Lung microvascular endothelial cell (primary cell): ENCODE measurements at places on chromosomes 5 and 9.
A peak's percentile ranks its signal among the peaks of the same experiment; 100 is the strongest.

GRCh38 chr9:69090946-69091345, 55.4 kb downstream of the FXN start:
- DNase-seq, result peak; percentile 38

- DNase-seq, result no peak
These were observed 415.2 kb downstream of the DNAH5 start for GRCh38 chr5:13529300-13529699.

DNA sequence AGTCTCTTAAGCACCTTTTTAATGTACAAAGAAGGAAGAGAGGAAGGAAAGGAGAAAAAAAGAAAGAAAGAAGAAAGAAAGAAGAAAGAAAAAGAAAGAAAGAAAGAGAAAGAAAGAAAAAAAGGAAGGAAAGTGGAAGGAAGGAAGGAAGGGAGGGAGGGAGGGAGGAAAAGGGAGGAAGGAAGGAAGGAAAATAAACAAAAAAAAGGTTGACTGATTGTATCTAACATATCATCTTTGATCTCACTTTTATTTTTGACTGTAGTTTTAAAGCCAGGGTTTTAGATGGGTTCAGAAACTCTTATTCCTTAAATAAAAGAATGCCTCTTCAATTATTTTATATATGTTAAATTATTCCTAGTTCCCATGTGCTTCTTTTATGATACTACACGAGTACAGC, 794.5 kb downstream of the CDH12 start:
- DNase-seq, result no peak

GRCh38 chr5:57495285-57496086, 12.9 kb upstream of the ACTBL2 start:
- peak; percentile 50 for DNase-seq

GRCh38 chr5:159963935-159964334, 45.0 kb upstream of the TTC1 start:
- no peak for DNase-seq

DNA sequence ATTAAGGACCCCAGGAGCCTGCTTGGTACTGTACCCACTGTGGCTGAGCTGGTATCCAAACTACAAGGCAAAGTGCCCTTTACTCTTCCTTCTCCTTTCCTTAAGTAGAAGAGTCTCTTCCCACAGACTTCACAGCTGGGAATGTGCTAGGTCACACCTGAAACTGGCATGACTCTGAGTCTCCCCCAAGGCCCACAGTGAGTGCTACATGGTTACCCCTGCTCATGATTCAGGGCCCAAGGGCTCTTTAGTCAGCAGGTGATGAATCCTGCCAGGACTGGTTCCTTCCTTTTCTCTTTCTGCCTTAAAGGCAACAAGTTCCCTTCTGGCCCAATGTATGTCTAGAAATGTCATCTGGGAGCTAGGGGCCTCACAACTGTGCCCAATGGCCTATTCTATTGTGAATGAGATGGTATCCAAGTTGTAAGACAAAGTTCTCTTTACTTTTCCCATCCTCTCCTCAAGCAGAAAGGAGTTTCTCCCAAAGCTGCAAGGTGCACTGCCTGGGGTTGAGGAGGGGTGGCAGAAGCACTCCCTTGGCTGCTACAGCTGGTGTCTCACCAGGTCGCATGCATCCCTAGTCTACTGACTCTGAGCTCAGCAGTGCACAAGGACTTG, 134.4 kb downstream of the TMEM38B start:
- DNase-seq, result no peak

GRCh38 chr5:170173227-170173626, 59.6 kb upstream of the C5orf58 start:
- no peak for DNase-seq

DNA sequence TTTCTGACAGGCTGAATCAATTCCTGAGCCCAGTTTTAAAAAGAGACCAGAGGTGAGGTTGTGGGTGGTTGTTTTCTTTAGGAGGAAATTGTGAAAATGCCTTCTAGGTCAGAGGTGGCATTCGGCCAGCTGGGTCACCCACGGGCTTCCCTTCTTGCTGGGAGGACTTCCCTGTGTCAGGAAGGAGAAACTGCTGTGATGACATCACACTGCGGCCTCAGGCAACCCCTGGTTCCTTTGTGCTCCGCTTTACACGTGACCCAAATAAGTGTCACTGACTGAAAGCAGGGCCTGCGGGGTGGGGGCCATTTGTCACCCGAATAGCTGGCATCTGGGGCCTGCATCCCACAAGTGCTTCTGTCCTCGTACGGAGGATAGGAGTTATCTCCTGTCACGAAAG, 39.7 kb downstream of the FABP6 start:
- peak; percentile 91 for DNase-seq

- no peak for DNase-seq
These were observed 142.8 kb upstream of the STK32A start for GRCh38 chr5:147092044-147092443.

GRCh38 chr5:71711610-71712009, 7.5 kb upstream of the CARTPT start:
- no peak for DNase-seq

DNA sequence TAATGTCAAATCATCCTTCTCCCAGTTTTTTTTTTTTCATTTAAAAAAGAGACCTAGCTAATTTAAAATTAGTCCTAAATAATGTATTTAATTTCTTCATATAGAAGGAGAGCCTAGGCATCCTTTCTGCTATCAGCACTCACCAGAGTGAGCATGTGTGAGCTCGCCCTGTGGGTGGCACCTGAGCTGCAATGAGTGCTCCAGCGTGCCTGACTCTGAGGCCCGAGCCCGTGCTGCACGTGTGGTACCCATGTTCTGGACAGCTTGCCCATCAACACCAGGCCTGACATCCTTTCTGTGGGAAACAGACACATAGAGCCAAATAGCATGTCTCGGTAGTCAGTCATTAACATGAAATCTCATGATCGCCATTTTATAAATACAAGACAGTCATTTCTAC, 381.4 kb downstream of the DTWD2 start:
- no peak for DNase-seq

DNA sequence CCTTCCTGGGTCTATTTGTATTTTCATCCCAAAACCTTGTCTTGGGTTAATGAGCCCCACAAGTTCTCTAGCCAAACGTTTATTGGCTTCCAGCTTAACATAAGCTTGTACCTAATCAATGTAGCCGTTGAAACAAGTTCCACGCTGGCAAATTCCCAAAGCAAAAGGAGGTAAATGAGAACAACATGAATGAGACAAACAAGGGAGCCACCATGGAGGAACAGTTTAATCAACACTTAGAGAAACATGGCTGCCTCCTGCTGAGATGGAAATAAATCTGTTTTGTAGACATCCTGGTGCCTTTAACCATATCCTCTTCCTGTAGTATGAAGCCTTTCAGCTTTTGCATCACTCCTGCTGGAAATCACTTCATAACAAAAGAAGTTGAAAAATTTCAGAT, 166.6 kb upstream of the NFIB start:
- DNase-seq, result no peak

DNA sequence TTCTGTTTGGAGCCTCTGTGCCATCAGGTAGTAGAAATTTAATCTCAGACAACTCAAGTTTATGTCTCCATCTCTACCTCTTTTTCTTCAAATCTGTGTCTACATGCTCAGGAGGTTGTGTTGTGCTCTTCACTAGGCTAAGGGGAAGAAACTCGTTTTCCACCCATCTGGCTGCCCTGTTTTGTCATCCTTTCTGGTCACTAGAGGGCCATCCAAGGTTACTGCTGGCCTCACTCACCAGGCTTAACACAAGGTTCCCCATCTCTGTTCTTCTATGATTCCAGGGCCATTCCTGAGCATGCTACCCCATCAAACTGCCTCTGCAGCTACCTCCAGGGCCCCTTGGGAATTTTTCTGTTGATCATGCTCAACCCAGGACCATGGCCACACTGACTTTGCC, 213.3 kb upstream of the FBXL7 start:
- peak; percentile 72 for DNase-seq

- DNase-seq, result no peak
These were observed 120.4 kb upstream of the RETREG1 start for GRCh38 chr5:16737209-16737608.

DNA sequence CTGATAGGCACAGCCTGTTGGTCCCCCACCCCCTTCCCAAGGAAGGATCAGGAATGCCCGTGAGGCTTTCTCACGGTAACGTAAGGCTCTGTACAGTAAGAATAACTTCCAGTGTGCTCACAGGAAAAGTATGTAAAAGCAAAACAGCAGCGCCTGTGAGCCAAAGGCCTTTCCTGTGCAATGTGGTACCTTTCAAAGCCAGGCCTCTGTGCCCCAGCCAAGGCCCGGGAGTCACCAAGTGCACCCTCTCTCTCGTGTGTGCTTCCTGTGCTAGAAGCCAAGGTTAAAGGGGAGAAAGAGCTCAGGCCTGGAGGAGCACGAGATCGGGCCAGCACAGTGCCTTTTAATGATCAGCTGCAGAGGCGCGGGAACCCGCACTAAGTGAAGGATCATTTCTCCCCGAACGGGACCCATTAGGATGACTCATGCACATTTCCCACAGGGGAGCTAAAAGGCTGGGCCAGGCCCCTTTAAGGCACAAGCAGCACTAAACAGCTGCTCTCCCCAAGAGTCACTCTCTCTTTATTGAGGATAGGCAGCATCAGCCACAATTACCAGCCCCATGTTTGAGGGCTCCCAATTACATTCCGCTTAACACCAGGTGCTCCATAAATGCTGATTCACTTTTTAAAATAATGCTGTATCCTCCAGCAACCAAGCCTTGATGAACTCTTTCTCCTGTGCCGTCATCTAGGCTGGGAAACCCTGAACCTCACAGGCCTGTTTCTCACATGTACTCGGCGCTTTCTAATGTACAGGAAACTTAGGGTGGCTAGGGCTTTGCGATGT, 42.8 kb downstream of the SHB start:
- DNase-seq, result peak; percentile 91

DNA sequence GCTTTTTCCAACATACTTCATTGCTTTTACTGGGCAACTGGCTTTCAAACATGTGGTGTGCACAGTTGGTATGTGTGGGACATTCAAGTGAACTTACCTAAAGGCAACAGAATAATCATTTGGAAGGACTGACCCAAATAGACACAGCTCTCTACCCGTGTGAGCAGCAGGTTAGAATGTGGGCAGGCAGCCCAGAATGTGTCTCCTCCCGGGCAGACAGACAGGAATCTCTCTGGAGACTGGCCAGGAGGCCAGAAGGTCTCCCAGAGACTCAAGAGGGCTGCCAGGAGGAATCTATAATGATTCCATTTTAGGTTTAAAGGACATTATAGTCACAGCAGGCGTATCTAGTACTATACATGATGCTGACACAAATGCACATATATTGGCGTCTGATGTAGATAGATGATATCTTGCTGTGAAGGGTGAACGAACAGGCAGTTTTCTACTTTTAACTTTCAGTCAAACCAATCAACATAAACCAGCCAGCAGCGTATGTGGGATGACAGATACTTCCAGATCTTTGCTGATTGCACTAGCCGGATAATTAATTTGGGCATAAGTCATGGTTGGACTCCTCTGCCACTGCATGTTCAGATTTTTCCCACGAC, 297.4 kb upstream of the ZNF608 start:
- DNase-seq, result peak; percentile 95

GRCh38 chr5:67289763-67290521, 93.3 kb upstream of the CD180 start:
- DNase-seq, result no peak

- no peak for DNase-seq
These were observed 2.8 kb downstream of the JAKMIP2 start for GRCh38 chr5:147779694-147780093.

- DNase-seq, result no peak
These were observed 764 bp upstream of the VDAC1 start for GRCh38 chr5:134005417-134006061.

DNA sequence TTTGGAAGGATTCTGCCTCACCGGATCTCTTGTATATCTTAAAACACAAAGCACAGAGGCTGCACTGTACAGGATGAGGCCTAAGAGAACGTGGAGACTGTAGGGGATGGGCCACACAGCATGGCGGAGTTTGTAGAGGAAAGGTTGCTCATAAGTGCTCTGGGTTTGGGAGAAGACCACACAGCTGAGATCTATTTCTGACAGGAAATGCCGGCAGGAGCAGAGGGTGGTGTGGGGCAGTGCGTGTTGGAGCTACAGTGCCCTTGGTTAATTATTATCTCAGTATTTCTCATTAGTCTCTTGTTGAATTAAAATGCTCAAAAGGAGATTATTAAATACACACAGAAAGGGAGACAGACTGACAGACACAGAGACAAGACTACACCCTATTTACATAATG, 9.6 kb downstream of the PALM2AKAP2 start:
- no peak for DNase-seq

DNA sequence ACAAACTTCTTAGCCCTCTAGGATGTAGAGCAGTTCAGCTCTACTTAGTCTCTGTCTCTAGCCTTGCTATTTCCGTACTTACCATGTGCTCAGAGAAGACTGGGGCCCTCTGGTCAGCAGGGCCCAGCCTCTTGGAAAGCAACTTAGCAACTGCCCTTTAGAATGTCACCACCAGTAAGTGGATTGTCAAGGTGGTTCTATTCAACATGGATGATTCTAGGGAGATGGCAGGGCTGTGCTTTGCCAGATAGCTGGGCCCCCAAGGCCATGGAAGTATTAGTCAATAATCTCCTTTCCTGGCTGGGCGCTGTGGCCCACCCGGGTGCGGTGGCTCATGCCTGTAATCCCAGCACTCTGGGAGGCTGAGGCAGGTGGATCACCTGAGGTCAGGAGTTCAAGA, 177.6 kb upstream of the MVB12B start:
- no peak for DNase-seq

GRCh38 chr5:56480078-56480704, 247.1 kb upstream of the ANKRD55 start:
- DNase-seq, result peak; percentile 3

DNA sequence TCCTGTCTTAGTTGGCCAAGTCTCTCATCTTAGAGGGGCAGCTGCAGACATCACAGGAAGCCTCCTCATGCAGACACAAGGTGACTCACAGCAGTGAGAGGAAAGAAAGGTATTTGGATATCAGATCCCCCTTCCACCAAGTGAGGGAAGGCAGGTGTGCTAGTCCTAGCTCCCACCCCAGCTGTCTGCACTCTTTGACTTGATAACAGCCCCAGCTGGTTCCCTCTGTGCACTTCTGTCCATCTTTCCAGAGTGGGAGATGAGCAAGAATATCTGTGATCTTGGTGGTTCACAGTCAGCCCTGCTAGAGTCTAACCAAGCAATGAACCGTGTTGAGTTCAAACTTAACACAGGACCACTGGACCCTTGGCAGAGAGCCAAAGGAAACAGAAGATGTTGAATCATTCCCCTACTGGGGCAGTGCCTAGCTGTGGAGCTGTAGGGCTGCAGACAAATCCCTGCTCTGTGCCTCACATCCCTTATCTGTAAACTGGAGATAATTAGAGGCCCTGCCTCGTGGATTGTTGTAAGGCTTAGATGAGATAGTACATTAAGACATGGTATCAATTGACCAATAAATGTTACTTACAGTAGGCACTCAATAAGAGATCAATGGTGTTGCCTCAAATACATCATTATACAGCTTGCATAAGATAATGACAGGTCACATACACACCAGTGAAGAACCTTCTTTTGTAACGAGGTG, 39.1 kb downstream of the SH3RF2 start:
- peak; percentile 90 for DNase-seq
